Suppressor macrophage treated with lipopolysaccharide for 1 hour (primary cell): ENCODE measurements at places on chromosomes 4 and X.

- no peak for DNase-seq
Observed at GRCh38 chr4:179110816-179111215, 1668.6 kb upstream of the AGA start.

GRCh38 chrX:134925551-134925950, 65.2 kb upstream of the SMIM10 start:
- DNase-seq: no peak

- DNase-seq: no peak
Observed at GRCh38 chrX:24648495-24648894, 1.3 kb upstream of the PCYT1B start.

DNA sequence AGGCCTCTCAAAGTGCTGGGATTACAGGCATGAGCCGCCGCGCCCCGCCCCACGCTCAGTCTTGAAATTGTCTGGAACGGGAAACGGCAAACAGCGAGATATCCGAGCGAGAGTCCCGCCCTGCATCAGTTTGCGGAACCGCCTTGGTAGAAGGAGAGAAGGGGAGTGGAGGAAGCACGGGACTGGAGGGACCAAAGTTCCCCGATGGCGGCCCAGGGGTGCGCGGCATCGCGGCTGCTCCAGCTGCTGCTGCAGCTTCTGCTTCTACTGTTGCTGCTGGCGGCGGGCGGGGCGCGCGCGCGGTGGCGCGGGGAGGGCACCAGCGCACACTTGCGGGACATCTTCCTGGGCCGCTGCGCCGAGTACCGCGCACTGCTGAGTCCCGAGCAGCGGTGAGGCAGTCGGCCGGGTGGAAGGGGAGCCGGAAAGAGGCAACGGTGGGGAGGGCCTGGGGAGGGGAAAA, at the start of gene BST1:
BST1 (plus strand) TSS at position 125 of the 463 bp plus-strand sequence; CDS start at position 205, 80 bp downstream.
- DNase-seq: peak; percentile 92

DNA sequence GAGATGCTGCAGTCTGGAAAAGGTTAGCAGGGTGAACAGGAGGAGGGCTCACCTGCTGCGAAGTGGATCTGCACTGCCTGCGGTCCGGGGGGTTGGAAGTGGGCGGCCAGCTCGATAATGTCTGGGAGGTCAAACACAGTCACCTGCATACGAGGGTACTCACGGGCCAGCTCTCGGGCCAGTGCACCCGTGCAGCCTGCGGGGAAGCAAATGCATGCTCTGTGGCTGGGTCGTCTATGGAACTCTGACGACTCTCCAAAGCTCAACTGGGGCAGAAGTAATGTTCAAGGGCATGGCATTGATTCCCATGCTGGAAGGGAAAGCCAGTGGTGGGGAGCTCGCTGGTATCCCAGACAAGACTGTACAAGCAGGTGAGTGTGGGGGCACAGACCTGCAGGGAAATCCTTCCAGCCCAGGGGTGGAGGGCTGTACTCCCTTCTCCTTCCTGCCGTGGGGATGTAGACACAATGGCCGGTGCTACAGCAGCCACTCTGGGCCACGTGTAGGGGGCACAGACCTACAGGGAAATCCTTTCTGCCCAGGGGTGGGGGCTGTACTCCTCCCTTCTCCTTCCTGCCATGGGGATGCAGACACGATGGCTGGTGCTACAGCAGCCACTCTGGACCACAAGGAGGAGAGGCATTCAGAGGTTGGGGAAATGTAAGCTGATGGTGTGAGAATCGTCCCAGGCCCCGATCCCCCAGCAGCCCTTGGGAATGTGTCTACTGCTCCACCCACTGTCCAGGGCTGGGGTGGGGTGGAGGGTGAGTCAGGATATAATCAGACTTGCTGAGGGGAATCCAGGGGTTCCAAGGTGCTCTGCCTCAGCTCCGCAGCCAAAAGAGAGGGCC, 26.2 kb upstream of the SLC25A6 start:
- DNase-seq: no peak

GRCh38 chr4:90069151-90069550, 58.0 kb upstream of the CCSER1 start:
- DNase-seq: no peak

DNA sequence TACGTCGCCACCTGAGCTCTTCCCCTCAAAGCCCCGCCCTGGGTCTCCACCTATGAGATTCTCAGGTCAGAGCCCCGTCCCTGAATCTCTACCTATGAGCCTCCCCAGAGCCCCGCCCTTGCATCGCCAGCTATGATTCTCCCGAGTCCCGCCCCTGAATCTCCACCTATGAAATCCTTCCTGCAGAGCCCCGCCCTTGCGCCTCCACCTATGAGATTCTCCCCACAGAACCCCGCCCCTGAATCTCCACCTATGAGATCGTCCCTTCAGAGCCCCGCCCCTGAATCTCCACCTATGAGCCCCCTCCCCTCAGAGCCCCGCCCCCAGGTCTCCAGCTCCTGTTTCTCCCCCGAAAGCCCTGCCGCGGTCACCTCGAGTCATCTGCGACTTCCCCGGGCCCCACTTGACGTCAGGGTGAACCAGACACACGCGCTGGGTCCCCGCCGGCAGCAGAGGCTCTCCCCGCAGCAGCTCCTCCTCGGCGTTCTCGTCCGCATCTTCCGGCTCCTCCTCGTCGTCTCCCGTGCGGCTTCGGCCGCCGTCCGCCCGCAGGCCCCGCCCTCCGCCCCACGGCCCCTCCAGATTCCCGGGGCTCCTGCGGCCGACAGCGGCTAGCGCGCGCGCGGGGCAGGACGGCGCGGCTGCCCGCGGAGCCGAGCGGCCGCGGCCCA, 393 bp downstream of the GTPBP6 start:
- peak; percentile 100 for DNase-seq

DNA sequence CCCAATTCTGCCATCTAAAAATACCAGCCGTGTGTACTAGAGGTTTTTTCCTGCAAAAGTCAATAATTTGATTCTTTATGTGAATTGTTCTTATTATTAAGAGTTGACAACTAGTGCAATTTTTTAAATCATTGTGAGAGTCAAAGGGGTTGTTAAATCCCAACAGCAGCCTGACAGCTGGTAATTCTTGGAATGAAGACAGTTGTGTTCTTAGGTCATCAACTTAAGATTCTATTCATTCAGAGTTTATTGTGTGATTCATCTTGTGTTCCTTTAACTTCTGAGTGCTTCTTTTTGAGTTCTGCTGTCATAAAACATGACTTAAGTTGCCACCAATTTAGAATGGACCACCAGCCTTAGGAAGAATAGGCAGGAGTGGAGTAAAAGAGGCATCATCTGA, 329.0 kb downstream of the NAF1 start:
- DNase-seq: no peak

GRCh38 chr4:87574996-87575395, 33.3 kb upstream of the DSPP start:
- peak; percentile 3 for DNase-seq

- no peak for DNase-seq
Observed at GRCh38 chr4:10069075-10069642, 47.4 kb downstream of the WDR1 start.
